ENCODE measurements at places on chromosomes 7 and 10. TPM values are rescaled to one million over a fixed set of nuclear protein-coding genes. Genes with fewer than 3 reads are reported as not detected.

Gene OR13A1
- total RNA-seq, result not detected

Gene SLC29A3
- 4.0 TPM for total RNA-seq

Gene MBL2
- not detected for total RNA-seq

Gene NYAP1
- not detected for total RNA-seq

Gene SP8
- total RNA-seq, result 0.71 TPM

Gene XRCC2
- total RNA-seq, result 5.2 TPM

Gene ACTA2
- 25.6 TPM for total RNA-seq

Gene COL28A1
- total RNA-seq, result 0.29 TPM

Gene SMKR1
- total RNA-seq, result 17.1 TPM

DNA sequence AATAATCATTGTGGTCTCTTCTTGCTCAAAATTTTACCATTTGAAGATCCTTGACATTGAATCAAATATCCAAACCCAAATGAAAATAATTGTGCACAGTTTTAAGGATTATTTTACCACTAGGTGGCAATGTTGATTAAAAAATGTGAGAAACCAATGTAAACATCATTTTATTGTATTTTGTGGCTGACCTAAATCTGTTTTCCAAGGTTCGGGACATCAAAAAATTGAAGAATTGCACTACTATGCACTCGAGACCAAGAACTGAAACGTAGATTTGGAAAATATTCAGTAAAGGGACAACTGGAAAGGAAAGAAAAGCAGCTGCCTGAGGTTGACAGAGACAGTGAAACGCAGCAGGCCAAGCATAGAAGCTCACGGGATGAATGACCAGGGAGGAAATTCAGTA lies 259.3 kb downstream of the SNX13 start:
- peak; percentile 41 for DNase-seq

DNA sequence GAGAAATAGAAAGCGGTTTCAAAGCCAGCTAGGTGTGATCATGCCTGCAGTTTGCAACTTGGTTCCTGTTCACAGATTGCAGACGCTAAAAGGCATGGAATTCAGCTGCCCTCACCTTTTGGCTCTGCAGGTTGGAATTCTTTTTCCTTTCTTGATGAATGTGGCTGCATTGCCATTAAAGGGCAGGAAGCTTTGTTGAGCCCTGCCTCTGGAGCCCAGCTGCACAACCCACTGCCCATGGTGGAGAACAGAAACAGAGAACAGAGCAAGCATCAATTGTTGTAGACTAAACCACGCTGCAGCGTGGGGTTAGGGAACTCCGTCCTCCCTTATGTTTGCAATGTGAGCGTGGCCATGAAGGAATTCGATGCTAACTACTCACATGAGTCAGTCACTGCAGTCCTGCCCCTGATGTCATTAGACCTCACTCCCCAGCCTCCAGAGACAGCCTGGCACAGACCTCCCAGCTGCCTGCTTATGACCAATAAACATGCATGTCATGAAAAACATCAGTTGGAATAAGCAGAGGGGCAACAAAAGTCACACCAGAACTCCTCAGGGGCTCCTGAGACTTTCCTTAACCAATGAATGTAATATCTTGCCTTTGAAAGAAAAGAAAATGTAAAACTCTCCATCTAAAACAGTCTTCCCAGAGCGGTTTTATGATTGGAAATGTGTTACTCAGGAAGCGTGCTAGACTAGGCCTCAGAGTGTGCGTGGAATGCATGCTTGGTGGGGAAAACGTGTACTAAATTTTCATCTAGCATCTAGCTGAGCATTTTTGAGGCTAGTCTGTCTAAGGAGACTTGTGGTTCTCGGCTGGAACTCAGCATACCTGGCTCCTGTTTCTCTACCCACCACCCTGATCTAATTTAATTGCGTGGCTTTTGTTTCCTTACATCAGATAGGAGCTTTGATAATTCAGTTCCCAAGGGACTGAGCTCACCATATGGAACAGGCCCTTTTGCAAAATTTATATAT lies 232.2 kb downstream of the KIAA1217 start:
- no peak for DNase-seq

DNA sequence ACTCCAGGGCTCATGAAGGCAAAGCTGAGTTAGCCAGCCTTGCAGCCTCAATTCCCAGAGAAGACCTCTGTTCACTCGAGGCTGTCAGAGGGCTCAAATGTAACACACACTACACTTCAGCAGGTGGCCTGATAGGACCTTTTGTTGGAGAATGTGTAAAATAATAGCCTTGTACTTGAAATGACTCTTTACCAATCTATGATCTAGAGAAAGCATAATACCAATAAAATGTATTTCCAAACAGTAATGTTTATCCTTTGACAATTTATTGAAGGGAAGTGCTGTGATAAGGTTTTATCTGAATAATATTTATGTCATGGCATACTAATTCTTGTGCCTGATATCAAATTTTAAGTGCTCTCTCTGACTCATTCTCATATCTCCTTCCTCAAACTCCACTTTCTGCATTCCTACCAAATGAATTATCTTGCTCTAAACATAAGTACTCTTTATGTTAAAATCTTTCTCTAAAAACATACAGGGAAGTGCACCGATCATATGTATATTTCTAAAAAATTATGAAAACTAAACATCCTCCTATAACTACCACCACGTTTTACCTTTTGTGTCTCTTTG lies 20.9 kb downstream of the CYP3A7 start:
- no peak for DNase-seq

DNA sequence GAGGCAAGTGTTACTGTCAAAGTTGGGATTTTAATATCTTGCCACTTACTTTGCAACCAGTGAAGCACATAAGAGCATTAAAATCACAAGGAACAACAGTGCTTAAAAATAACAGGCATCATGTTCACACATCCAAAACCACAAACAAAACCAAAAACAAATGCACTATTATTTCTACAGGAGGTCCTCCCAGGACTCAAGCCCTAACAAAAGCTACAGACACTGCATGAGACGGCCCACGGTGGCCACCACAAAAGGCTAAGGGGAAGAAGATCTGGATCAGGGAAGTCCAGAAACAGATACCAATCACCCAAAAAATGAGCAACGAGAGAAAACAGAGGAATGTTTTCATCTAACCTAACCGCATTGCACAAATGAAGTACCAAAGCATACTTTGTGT lies 158.4 kb downstream of the ZMYND11 start:
- no peak for DNase-seq

DNA sequence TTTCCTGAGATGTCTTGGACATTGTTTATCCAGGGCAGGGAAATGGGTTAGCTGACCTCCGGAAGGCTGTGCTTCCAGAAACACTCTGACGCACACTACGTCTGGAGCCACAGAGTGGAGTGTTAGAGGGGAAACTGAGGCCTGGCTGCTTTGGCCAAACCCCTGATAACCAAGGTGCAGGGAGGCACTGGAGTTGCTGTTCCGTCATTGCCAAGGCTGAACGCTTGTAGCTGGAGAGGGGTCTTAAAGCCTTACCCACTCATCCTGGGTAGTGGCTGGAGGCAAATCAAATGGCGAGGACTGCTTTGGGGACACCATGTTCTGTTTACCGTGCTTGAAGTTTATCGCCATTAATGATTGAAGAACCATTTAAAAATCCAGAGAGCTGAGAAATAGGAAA lies 604.1 kb upstream of the FOXK1 start:
- no peak for DNase-seq

DNA sequence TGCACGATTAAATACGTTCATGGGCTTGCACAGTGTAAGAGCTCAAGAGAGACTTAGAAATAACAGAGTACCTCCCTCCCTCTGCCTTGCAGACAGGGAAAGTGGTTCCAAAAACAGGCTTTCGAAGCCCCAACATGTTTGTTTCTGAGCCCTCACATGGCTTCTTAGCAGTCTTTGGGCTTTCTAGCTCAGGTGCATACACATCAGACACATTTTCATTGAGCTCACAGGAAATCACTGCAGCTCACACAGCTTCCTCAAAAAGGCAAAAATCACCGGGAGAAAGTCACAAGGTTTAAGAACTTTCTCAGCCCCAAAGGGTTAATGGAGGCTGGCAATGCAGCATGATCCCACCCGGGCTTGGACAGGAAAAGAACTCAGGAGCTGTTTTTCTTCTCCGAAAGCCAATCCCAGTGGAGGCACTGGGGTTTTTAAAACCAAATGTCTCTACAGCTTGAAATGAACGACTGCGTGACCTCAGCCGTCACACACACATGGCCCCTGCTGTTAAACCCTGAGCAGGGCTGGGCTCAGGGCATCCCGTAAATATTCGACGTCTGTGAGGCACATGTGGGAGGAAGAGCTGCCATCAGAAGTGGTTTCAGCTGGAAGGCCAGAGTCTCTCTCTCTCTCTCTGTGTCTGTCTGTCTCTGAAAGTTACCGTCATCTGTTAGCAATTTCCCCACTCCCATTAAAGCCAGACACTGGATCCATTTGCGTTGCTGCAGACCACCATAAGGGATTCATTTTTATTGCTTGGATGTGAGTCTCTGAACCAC lies 69.7 kb downstream of the CALML3 start:
- no peak for DNase-seq

- no peak for DNase-seq
Observed at GRCh38 chr7:101378751-101379174, 16.1 kb downstream of the COL26A1 start.

DNA sequence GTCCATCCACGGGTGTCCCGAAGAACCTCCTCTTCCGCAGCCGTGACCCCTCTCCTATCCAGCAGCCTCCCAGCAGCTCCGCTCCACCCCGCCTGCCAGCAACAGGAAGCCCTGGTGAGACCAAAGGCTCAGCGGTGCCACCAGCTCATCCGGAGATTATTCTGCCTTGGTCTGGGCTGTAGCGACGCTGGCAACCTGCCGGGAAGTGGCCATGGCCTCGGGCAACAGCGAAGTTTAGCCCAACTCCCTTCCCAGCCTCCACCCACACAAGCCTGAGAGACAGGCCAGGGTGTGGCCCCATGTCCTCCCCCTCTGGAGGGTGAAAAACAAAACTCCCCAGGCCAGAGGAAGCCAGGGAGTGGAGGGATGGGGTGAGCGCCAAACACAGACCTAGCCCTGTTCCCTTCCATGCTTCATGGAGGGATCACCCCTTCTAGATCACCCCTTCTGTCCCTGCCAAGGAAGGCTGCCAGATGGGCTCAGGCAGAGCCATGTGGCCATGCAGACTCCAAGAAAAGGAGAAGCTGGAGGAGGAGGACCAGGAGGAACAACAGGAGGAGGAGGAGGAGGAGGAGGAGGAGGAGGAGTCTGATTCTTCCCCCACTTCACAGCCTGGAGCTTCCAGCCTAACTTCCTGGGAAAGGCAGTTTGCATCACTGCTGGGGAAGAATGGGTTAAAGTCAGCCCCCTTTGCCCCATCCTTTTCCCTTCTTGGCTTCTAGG lies 918 bp downstream of the CALHM2 start:
- peak; percentile 85 for DNase-seq

GRCh38 chr10:8794860-8795259 lies 740.4 kb downstream of the GATA3 start:
- DNase-seq, result no peak

GRCh38 chr7:93004906-93005305 lies 112.9 kb downstream of the SAMD9 start:
- DNase-seq, result no peak

DNA sequence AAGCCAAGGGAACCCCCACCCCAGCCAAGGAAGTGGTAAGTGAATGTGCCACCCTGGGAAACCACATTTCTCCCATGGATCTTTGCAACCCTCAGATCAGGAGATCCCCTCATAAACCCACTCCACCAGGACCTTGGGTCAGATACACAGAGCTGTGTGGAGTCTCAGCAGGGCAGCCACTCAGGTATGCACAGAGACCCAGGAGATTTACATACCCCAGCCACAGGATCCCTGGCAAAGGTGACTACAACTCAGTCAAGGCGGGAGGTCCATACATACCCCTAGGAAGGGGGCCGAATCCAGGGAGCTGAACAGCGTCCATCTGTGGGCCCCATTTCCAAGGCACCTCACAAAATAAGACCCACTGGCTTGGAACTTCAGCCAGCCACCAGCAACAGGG lies 293.4 kb downstream of the CTNNA3 start:
- no peak for DNase-seq

GRCh38 chr7:116802144-116802745 lies 60.1 kb upstream of the CAPZA2 start:
- DNase-seq, result no peak

DNA sequence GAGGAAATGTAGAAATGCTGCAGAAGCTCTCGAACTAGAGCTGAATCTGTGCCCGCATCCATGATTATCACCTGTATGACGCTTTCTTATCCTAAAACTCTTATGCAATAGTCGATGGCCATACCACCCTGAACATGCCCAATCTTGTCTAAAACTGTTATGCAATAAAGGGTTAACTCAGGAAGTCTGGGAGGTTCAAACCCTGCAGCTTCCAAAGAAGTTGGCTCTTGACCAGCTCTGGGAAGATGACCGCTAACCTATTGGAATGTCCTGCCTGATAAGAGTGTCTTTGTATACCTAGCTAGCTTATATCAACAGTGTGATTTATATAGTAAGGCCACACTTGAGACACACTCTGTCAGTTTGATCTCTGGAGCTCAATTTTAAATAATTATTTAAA lies 3.4 kb upstream of the C10orf88 start:
- DNase-seq, result peak; percentile 79

DNA sequence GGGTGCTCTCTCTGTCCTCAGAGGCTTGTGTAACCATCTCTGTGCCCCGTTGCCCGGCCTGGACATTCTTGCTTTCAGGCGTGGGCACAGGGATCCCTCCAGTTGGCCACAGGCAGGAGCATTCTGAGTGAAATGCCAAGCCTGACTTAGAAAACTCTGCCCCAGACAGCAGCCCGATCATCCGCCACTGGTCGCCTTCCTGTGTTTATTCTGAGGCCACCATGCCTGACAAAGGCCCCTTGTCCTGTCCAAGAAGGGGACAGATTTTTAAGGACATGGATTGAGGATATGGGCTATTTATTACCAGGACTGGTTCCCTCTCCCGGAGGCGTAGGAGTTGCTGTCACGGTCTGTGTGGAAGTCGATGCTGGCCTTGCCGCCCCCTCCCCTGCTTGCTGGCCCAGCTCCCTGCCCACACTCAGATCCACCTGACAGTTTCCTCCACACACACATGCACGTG lies 54.3 kb downstream of the SPOCK2 start:
- no peak for DNase-seq

GRCh38 chr7:18495412-18496340 lies at the start of gene HDAC9:
Gene HDAC9 (plus strand): TSS chr7:18495749. CDS start chr7:18496303, 554 bp downstream.
- DNase-seq, result peak; percentile 46

DNA sequence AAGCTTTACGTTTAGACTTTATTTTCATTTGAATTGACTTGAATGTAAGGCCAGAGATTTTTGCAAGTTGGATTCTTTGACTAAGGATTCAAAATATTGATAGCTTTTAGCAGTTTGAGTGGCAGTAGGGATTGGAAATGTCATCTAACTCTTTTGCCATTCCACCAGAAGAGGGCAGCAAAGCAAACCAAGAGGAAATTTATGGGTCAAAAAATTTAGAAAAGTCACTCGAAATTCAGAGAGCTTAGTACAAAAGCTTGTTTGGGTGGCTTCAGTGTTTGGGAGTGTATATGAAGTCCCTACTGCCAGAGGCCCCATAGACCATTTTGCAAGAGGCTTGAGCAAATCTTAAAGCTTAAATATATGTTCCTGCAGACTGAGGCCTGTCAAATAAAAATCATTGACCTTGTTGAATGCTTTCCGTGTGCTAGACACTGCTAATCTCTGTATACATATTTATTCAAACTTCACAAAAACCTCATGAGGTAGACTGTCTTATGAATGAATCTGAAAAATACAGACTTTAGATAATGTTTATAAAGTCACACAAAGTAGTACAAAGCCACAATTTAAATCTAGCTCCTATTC lies 44.6 kb upstream of the RSBN1L start:
- peak; percentile 61 for DNase-seq

GRCh38 chr10:34018129-34018528 lies 683.7 kb upstream of the NRP1 start:
- no peak for DNase-seq
